ENCODE measurements at places on chromosomes 16 and 17.

DNA sequence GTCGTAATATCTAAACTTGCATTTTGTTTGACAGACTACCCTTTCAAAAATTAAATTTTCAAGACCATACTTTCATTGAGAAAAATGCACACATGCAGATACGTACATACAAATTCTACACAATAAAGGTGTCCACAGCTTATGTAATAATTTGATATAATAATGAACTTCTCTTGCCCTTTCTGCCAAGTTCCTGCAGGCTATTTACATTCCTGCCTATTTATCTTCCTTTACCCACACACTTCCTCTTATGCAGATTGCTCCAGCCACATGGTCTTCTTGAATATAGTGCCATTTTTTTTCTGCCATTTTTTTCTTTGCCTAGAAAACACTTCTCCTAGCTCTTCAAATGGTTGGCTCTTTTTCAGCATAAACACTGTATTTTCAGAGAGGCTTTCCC, 826.9 kb upstream of the CDH8 start:
- DNase-seq = no peak

DNA sequence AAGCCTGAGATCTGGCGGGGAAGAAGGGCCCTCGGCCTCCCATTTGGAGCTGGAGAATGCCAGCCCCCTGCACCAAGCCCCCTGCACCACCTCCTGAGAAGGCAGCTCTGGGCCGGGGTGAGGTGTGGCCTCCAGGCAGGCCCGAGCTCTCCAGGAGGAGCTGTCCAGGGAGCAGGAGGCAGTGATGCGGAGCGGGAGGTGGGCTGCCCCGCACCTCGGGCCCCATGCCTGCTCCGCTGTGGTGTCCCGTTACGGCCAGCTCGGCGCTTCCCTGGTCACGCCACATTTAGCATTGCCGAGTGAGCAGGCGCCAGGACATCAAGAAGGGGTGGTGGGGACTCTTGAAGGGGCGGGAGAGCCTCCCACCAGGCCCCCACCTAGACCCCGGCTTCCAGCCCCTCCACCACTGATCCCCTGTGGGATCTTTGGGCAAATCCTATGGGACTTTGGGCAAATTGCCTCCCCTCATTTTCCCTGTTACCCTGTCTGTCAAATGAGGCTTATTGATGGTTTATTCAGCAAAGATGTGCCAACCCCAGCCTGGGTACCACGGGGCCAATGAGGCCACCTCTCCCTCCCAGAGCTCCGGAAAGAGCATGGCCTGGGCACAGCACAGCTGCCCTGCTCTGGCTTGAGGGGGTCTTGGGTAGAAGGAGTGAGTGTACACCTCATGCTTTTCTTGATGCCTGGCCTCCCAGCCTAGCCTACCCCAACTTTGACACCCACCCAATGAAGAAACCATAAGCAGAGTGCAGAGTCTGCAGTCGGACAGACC, 15.3 kb downstream of the FOXN1 start:
- no peak for DNase-seq

GRCh38 chr17:51801626-51802025, 356.9 kb downstream of the CA10 start:
- no peak for DNase-seq

DNA sequence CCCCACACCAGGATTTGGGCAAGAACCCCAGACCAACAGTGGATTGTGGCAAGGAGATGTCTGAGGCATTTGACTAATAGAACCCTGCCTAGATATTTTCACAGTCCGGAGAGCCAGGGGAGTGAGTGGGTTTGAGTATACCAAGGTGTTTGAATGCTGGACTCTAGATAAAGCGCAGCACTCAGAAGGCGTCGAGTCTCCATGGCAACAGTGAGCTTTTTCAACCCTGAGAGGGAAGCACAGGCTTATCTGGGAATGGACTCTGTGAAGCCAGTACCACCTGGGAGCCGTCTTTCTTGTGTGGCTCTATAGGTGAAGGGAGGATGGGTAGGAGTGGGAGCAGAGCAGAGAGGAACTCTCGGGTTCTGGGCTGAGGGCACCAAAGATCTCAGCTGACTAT, 147.0 kb downstream of the SHISA6 start:
- DNase-seq = no peak

GRCh38 chr17:54948380-54948779, 20.1 kb downstream of the COX11 start:
- DNase-seq = no peak

Measured in inflammatory macrophage (primary cell).